ENCODE measurements at places on chromosomes 16 and 17.
A peak's percentile ranks its signal among the peaks of the same experiment; 100 is the strongest.

DNA sequence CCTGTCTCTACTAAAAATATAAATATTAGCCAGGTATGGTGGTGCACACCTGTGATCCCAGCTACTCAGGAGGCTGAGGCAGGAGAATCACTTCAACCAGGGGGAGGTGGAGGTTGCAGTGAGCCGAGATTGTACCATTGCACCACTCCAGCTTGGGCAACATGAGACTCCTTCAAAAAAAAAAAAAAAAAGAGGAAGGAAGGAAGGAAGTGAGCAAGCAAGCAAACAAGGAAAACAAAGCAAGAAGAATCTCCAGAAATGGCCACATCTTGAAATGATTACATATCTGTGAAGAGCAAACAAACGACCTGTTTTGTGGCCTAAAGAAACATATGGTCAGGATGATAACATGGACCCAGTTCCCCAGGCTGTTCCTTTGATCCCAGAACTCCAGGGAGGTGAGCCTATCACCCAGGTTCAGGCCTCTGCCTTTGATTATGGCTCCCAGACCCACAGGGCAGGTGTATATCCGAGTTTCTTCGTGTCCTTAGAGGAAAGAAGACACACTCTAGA lies 8.9 kb downstream of the ACOX1 start:
- DNase-seq = no peak

GRCh38 chr17:80124351-80124981 lies 22.5 kb downstream of the EIF4A3 start:
- no peak for DNase-seq

GRCh38 chr17:65174974-65175373 lies 37.8 kb downstream of the RGS9 start:
- no peak for DNase-seq

- DNase-seq = no peak
Observed at GRCh38 chr17:37194208-37194607, 181.6 kb upstream of the C17orf78 start.

DNA sequence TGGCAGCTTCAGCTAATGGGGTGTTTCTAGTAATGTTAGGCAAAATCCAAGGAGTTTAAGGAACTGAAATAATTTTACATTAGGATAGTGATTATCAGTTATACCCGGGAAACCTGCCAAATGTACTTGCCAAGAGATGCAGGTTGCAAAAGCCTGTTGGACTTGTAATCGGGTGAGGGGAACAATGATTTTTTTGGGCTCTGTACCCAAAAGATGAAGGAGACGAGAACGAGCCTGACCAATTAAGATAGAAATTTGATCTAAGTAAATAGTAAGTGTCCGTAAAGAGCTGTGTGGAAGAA lies 56.3 kb upstream of the ARL4D start:
- no peak for DNase-seq

DNA sequence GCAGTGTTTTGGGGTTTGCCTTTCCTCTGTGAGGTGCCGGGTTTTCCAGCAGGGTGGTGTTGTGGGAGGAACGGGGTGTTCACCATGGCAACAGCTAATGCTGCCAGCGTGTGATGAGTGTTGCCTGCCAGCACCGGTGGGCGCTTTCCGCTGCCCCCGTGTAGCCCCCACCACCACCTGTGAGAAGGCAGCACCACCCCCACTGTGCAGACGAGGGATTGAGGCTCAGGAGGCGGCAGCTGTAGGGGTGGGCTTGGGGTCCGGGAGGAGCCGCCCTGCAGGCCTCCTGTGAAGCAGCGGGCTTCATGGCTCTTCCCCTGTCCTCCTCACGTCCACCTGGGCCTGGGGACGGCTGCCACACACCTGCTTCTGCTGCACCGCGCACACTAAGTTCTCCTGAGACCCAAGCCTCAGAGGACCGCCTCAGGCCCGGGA lies 5.2 kb downstream of the RAB40C start:
- no peak for DNase-seq

DNA sequence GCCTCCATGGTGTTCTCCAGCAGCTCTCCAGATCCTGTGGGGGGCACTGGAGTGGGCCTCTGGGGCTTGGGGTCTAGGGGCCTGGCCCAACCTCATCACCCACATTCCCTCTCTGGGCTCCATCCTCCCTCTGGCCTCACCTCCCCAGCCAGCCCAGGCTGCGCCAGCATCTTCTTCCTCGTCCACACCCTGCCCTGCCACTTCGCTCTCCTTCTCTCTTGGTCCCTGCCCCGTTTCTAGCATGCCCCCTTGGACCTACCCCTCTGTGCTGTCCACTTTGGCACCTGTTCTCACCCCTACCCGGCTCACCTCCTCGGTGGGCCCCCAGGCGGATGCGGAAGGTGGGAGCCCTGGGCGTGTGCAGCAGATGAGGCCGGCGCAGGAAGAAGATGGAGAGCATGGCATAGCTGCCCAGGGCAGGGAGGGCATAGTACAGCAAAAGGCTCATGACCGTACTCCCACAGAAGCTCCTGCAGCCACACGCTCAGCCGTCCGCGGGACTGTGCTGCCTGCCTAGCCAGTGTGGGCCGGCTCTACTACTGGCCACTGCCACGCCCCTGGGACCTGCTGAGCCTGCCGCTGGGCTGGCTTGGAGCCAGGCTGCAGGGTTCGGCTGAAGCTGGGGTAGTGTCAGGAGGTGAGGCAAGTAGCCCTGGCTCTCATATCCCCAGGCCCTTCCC lies at the start of gene GDPD3:
GDPD3 (minus strand) TSS at position 507 of the 680 bp plus-strand sequence; CDS start at position 448, 59 bp downstream.
- no peak for DNase-seq

- no peak for DNase-seq
Observed at GRCh38 chr16:27149986-27150385, 53.3 kb upstream of the KDM8 start.

GRCh38 chr16:80231888-80232287 lies 308.9 kb upstream of the DYNLRB2 start:
- DNase-seq = peak; percentile 22

GRCh38 chr16:48503336-48503735 lies 106.6 kb downstream of the N4BP1 start:
- DNase-seq = no peak

DNA sequence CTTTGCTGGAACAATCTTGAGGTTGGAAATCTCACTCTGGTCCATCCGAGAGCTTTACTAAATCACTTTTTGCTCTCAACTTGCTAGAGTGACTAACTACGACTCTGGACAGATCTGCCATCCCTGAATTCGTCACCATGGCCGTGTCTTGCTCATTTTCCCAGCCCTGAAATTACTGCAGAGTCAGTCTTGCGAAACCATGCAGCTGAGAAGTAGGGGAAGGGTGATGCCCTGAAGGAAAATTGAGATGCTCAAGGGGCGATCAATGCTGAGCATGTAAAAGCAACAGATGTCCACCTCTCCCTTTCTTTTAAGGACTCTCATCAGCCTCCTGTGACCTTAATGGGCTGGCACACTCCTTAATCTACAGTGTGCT lies 18.8 kb downstream of the PCTP start:
- no peak for DNase-seq

- DNase-seq = no peak
Observed at GRCh38 chr17:74798239-74798707, 22.1 kb upstream of the NAT9 start.

- peak; percentile 33 for DNase-seq
Observed at GRCh38 chr17:39096508-39097149, 54.8 kb downstream of the PLXDC1 start.

DNA sequence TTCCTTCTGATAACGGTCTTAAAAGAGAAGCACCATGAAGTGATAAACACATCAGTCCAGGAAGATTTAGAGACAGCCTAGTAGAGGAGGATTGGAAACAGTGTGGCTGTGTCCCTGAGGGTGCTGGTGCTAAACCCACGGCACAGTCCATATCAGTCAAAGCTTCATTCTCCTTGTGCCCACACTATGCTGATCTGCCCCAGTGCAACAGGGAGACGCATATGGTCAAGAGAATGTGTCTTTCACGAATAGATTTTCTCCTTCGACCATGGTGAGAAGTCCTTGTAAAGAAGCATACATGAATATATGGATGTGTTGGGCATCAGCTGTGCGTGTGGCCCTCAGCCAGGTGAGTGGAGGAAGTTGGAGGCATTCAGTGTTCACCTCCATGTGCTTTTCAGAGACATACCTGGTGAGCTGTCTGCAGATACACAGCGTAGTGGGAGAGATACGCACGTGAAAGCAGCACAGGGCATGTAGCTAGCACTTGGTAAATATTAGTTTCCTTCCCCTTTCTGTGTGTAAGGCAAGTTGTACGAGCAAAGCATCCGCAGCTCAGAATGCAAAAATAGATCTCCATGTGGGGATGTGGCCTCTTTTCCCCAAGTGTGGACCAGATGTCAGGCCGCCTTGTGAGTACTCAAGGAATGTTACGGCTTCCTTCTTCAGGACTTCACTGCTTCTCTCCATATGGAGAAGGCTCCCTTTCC lies 29.4 kb downstream of the HLF start:
- no peak for DNase-seq

- DNase-seq = no peak
Observed at GRCh38 chr16:89420204-89420603, 70.2 kb downstream of the ANKRD11 start.

DNA sequence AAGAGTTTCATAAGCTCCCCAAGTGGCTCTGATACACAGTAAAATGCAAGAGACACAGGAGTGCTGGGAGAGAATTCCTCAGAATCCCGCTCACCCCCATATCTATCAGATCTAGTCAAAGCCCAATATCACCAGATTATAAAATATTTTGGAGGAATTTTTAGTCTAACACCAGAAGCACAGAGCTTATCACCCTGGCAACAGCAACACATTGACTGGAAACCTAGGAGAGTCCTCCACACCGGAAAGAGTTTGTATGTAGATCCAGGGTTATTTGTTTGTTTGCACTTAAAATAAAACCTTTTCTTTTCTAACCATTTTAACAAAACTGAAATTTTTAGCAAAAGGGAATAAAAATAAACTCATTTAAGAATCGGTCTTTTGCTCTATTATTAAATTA lies 7.2 kb downstream of the SOX9 start:
- DNase-seq = no peak

GRCh38 chr17:67652433-67652832 lies 65.3 kb upstream of the NOL11 start:
- no peak for DNase-seq

- no peak for DNase-seq
Observed at GRCh38 chr16:12296991-12297390, 320.5 kb downstream of the SNX29 start.

GRCh38 chr16:72800524-72801161 lies 247.3 kb downstream of the ZFHX3 start:
- no peak for DNase-seq

GRCh38 chr16:8867216-8867931 lies 1.4 kb downstream of the CARHSP1 start:
- no peak for DNase-seq

GRCh38 chr16:20899477-20900298 lies 470 bp downstream of the DCUN1D3 start:
- DNase-seq = no peak

DNA sequence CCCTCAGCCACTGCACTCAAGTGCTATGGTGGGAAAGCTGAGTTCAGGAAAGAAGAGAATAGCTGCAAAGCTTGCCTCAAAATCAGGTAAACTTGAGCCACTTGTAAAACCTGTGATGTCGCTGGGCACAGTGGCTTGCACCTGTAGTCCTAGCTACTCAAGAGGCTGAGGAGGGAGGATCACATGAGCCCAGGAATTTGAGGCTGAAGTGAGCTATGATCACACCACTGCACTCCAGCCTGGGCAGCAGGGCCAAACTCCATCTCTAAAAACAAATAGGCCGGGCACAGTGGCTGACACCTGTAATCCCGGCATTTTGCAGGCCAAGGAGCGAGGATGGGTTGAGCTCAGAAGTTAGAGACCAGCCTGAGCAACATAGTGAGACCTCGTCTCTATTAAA lies 26.4 kb upstream of the SMURF2 start:
- no peak for DNase-seq

DNA sequence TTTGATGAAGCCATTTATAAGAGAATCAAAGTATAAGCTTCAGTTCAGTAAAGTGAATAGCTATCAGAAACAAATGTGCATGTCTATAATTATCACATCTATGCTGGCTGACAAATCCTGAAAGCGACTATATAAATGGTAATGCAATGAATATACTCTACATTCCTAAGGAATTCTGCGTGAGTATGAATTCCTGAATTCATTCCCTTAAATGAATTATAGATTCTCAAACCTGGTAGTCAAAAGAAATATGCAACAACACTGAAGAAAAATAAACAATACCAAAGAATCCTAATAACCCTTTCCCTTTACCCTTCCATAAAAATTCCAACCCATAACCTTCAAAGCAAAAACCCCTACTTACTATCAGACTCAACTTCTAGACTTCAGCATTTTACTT lies 416.6 kb upstream of the PMFBP1 start:
- no peak for DNase-seq

DNA sequence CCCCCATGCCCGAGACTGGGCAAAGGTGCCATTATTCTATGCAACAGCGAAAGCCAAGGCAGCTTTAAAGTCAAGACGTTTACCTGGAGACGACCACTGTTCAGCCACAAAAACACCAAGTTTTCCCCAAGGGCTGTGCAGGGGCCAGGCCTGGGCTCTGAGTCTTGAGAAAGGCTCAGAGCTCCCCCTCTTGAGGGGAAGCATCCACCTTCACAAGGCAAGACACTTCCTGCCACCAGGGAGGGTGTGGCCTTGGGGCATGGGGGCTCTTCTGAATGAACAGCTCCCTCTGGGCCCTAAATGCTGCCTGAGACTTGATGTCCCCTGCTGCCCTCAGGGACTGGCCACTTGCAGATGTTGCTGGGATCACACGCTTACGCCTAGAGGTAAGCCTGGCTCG lies 26.5 kb downstream of the PDIA2 start:
- DNase-seq = no peak

GRCh38 chr16:11072420-11073153 lies 128.2 kb downstream of the CLEC16A start:
- no peak for DNase-seq

DNA sequence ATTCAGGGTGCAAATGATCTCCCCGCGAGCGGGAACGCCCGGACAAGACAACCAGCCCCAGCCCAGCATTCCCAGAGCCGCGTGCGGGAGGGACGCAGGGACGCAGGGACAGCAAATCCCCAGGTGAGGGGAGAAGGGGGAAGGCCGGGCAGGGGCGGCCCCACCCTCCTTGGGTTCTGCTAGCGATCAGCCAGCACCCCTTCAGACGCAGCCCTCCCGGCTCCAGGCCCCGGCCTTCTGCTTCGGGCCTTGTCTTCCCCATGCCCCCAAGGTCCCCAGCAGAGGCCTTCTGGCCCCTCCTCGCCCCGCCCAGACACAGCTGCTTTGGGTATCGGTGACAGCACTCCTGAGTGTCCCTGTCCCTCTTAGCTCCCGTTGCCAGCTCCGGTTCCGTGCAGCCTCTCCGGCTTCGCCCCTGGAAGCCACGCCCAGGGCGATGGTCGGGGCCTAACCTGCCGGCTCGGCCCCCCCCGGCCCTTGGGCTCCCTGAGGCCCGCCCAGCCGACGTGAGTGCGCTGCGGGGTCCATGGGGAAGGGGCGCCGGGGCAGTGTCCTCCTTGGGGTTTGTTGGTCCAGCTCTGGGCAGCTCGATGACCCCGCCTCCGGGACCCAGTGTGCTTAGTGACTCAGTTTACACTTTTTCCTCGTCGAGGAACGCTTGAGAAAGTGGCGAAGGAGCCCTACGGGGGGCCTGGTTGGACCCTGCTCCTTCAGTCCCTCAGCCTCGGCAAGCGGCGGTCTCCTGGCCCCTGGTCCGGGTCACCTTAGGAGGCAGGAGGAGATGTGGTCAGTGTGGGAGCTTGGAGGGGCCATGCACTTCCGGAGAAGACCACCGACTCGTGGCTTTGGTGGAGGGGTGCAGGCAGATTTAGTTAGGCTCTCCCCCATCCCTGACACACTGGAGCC lies 50.5 kb upstream of the AMZ2 start:
- DNase-seq = no peak

Measured in activated CD4-positive, alpha-beta T cell treated with anti-CD3 and anti-CD28 coated beads, Interleukin-2, Interleukin-4, amounts not matched to agents 100 ng/mL and 50 ng/mL, durations not matched to agents 16 hours and 8 hours (primary cell).